SJSA1 (cell line): ENCODE measurements at places on chromosomes 11 and 22. TPM values are rescaled to one million over a fixed set of nuclear protein-coding genes. Genes with fewer than 3 reads are reported as not detected.

DNA sequence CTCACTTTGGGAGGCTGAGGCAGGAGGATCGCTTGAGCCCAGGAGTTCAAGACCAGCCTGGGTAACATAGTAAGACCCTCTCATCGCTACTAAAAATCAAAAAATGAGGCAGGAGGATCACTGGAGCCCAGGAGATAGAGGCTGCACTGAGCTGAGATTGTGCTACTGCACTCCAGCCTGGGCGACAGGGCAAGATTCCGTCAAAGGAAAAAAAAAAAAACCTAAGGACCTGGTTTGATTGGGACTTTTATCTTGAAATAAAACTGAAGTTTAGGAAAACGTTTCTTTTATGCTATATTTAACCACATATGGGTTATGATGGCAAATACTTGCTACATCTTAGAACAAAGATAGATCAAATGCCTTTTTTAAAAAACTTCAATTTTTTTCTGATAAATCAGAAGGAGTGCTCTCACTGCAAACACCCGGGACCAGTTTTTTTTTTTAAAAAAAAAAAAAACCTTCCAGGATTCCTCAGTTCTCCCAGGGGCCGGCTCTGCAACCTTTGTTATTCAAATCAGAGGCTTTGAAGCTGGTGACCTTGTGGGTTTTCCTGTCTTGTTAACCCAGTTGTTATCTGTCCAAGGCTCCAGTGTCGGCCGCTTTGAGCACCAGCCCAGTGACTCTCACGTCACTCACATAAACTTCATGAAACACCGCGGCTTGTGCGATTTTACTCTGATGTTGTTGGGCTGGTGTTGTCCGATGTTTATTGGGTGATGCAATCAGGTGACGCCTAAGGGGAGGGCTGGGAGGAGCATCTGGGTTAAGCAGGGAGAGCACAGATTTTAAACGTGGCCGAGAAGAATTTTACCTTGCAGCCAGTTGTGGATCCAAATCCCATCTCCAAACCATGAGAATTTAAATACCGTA lies 24.7 kb upstream of the SLC22A12 start:
- no peak overlapping the region for H3K4me3 ChIP-seq
- H3K27me3 ChIP-seq = peaks cover under 1% of the 10 kb centered on the region; the same call in 1 of the 2 replicates
- no peaks in the 10 kb centered on the region for H3K36me3 ChIP-seq
- peak; percentile 35 for DNase-seq
- H3K4me1 ChIP-seq = no peaks in the 10 kb centered on the region

Gene TUBA8
- total RNA-seq = 0.42 and 0.91 TPM in 2 replicates

- no peaks in the 10 kb centered on the region for H3K36me3 ChIP-seq
- no peaks in the 10 kb centered on the region for H3K4me1 ChIP-seq
- no peak for DNase-seq
- H3K27me3 ChIP-seq = no peaks in the 10 kb centered on the region
These were observed 1208.0 kb downstream of the BRD1 start for GRCh38 chr22:48619721-48620120.

GRCh38 chr11:1459219-1459575 lies 27.4 kb downstream of the MOB2 start:
- H3K27me3 ChIP-seq = no peaks in the 10 kb centered on the region
- H3K27ac ChIP-seq = no peak overlapping the region
- no peak for DNase-seq
- H3K4me1 ChIP-seq = no peaks in the 10 kb centered on the region

Gene FSHB
- not detected in 2 replicates for total RNA-seq

GRCh38 chr11:103987629-103988594 lies 48.5 kb upstream of the DDI1 start:
- H3K4me1 ChIP-seq = no peaks in the 10 kb centered on the region
- no peaks in the 10 kb centered on the region for H3K36me3 ChIP-seq
- no peaks in the 10 kb centered on the region for H3K27me3 ChIP-seq

Gene KRTAP5-8
- not detected in 2 replicates for total RNA-seq

GRCh38 chr11:129596351-129596750 lies 219.3 kb upstream of the TMEM45B start:
- H3K27ac ChIP-seq = no peak overlapping the region
- H3K27me3 ChIP-seq = no peaks in the 10 kb centered on the region
- no peak overlapping the region for H3K4me3 ChIP-seq
- DNase-seq = no peak
- no peaks in the 10 kb centered on the region for H3K4me1 ChIP-seq

DNA sequence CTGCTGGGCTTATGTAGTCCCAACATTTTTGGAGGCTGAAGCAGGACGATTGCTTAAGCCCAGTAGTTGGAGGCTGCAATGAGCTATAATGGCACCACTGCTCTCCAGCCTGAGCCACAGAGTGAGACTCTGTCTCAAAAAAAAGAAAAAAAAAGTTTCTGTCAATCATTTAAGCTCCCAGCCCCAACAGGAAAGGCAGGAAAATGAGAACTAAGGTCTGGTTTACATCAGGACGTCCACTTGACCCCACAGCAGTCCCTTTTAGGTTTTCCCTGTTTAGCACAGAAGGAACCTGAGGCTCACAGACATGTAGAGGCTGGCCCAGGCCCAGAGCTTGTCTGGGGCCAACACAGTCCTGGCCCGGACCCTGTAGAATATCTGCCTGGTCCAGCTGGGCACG lies 9.2 kb upstream of the TTLL1 start:
- no peak overlapping the region for H3K4me3 ChIP-seq
- peaks cover 11% of the 10 kb centered on the region for H3K4me1 ChIP-seq
- DNase-seq = no peak
- no peak overlapping the region for H3K27ac ChIP-seq
- no peaks in the 10 kb centered on the region for H3K36me3 ChIP-seq

DNA sequence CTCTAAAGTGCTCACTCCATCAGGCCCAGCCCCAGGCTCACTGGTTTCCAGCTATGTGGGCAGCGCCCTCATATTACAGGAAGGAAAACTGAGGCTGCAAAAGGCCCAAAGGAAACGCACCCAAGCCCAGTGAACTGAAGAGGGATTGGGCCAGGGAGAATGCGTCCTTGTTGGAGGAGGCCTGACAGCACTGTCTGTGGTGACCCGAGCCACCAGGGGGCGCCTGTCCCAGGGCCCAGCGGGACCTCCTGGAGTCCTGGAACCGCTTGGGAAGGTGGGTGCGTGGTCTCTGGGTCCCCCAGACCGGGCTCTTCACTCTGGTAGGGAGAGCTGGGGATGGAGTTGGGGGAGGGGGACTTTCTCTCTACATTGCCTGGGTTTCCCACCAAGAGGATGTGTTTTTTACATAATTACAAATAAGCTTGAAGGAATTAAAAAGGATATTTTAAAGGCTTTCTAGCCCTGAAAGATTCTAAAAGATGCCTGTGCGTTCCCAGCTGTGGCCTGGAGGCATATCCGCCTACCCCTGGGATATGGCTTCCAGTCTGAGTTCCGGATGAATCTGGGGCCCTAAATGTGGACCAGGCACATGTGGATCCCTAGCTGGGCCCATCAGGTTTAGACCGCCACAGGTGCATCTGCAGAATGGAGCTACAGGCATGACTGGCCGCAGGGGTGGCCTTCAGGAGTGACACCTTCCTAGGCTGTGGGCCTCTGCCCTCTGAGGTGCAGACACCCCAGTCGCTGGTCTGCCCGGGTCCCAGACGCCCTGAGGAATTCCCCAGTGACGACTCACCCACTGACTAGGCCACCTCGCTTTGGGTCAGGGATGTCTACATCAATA lies 4.2 kb downstream of the SPI1 start:
- H3K27ac ChIP-seq = no peak overlapping the region
- peaks cover 11% of the 10 kb centered on the region for H3K4me1 ChIP-seq
- peak; percentile 82 for DNase-seq
- no peak overlapping the region for H3K4me3 ChIP-seq
- no peaks in the 10 kb centered on the region for H3K27me3 ChIP-seq

- no peak for DNase-seq
- no peaks in the 10 kb centered on the region for H3K4me1 ChIP-seq
- no peak overlapping the region for H3K27ac ChIP-seq
- no peaks in the 10 kb centered on the region for H3K36me3 ChIP-seq
- no peaks in the 10 kb centered on the region for H3K27me3 ChIP-seq
These were observed 167.0 kb downstream of the TENM4 start for GRCh38 chr11:79273781-79274180.

DNA sequence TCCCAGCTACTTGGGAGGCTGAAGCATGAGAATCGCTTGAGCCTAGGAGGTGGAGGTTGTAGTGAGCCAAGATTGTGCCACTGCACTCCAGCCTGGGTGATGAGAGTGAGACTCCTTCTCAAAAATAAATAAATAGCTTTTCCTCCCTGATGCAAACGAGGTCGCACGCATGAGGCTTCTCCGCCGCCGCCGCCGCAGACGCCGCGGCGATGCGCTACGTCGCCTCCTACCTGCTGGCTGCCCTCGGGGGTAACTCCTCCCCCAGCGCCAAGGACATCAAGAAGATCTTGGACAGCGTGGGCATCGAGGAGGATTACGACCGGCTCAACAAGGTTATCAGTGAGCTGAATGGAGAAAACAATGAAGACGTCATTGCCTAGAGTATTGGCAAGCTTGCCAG lies 20.0 kb upstream of the RAB39A start:
- H3K27me3 ChIP-seq = no peaks in the 10 kb centered on the region
- no peak for DNase-seq
- H3K36me3 ChIP-seq = no peaks in the 10 kb centered on the region
- no peak overlapping the region for H3K4me3 ChIP-seq

- no peaks in the 10 kb centered on the region for H3K27me3 ChIP-seq
- H3K27ac ChIP-seq = no peak overlapping the region
- H3K4me1 ChIP-seq = no peaks in the 10 kb centered on the region
- DNase-seq = no peak
- no peaks in the 10 kb centered on the region for H3K36me3 ChIP-seq
These were observed 985.1 kb downstream of the BRD1 start for GRCh38 chr22:48842583-48842945.

Gene ZNF202
- 1.6 and 6.6 TPM in 2 replicates for total RNA-seq

DNA sequence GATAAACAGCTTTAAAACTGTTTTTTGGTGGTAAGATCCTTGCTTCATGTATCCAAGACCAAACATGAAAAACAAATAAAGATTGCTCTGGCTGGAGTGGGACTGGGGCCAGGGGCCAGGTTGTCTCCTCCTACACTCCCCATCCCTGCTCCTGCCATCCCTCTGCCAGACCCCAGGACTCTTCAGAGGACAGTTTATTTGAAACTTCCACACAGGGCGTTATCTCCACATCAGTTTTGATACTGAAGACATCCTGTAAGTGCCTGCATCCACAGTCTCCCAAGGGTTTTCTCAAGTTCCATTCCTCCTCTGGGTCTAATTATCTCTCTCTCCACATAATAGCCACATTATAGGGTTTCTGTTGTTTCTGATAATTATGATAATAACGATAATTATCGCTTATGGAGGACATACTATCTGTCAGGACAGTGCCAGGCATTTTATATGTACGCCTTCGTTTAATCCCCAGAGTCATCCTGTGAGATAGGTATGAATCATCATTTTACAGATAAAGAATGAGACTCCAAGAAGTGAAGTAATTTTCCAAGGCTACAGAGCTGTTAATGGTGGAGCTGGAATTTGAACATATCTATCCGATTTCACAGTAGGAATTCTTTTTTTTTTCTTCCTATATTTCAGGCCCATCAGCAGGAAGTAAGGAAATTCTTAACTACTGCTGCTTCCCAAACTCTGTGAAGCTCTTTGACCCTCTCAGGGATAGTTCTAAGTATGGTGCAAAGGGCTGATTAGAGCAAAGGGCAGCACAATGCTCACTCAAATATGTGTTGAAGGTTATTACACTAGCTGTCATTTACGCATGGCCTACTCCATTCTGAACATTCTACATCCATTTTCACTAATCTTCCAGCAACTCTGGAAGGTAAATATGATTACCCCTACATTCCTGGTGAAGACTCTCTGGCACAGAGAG lies 488.0 kb upstream of the CCDC90B start:
- no peak for DNase-seq
- H3K27me3 ChIP-seq = no peaks in the 10 kb centered on the region
- H3K4me1 ChIP-seq = no peaks in the 10 kb centered on the region
- H3K4me3 ChIP-seq = no peak overlapping the region
- H3K36me3 ChIP-seq = no peaks in the 10 kb centered on the region

Gene MRPL11
- 186 and 201 TPM in 2 replicates for total RNA-seq

DNA sequence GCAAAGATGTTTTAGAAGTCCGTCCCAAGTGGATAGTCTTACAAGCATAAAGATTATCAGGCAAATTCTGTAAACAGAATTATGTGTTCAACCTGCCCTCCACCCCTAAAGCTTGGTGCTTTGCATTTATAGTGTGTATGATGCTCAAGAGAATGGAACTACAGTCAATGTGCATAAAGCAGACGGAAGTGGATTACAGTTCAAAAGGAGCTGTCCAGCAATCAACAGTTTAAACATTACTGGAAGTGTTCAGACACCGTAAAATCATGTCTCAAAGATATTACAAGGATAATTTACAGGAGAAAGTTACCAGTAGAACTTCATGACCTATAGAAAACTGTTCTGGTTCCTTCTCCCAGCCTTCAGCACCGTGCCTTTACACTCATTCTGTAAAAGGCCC lies 1.0 kb downstream of the RIC3 start:
- DNase-seq = no peak
- H3K4me3 ChIP-seq = no peak overlapping the region
- no peaks in the 10 kb centered on the region for H3K4me1 ChIP-seq
- H3K27ac ChIP-seq = no peak overlapping the region
- peaks cover 7% of the 10 kb centered on the region for H3K27me3 ChIP-seq
- no peaks in the 10 kb centered on the region for H3K36me3 ChIP-seq

GRCh38 chr11:121414141-121414913 lies 37.8 kb upstream of the SORL1 start:
- H3K4me1 ChIP-seq = no peaks in the 10 kb centered on the region
- H3K4me3 ChIP-seq = no peak overlapping the region
- no peak overlapping the region for H3K27ac ChIP-seq
- no peak for DNase-seq
